Activated gamma-delta T cell (primary cell): ENCODE measurements at places on chromosomes 12 and 14.

DNA sequence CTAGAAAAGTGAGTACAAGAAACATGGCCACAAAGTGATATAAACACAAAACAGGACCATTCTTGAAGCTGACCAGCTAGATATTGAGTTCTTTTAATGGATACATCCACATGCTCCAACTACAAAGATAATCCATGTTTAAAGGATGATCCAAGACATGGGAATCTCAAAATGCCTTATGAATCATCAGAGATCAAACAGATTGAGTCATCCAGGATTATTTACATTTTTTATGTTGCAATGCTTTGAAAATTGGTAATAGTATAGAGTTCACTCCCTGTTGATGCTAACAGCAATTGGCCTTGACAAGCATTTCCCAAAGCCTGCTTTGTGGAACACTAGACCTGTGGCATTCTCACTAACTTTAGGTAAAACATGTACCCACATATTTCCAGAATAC, 293.0 kb upstream of the TBX3 start:
- DNase-seq = no peak

DNA sequence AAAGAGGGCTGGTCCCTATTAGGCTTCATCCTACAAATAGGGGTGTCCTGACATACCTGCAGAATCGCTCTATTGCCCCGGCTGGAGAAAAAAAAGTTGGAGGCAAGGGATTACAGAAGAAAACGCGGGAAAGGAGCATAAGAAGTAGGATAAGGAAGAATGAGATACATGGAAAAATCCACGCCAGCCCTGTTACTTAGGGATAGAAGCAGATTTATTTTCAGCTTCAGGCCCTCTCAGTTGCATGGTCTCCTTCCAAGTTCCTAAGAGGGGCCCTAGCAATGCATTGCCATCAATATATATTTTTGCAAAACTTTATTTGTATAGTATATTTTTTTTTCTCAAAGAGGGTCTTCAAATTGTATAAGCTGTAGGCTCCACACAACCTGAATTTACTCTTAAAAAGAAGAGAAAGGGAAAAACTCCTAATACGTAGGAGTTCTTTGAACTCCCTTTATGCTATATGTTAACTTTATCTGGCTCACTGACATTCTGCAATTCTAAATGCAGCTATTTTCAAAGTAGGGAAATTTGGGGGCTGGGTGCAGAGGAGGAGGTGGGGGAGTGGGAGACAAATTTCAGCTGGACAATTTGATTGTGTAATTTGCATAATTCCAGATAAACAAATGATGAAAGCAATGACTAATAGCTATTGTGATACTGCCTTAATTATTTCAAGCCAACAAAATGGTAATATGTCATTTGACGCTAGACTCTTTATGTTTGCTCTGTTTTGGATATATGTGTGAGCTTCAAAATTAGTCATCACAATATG, 137.7 kb upstream of the TRHDE start:
- DNase-seq = no peak

DNA sequence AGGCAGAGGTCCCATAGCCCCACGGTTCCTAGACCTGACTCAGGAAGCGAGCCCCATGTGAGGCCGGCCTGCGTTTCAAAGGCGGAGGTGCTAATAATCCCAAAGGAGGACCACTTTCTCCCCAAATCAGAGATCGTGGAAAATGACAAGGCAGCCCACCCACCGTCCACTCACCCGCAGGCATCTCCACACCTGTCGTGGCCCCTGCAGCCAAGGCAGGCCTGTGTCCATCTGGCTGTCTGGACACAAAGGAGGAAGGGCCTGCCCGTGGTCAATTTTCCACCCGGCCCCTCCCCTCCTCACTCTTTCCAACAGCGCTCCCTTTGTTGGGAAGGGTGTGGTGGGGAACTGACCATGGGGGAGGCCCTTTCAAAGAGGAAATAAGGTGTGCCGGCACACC, 125.3 kb upstream of the TMEM132D start:
- no peak for DNase-seq

- no peak for DNase-seq
Observed at GRCh38 chr14:101480747-101481530, 80.4 kb upstream of the DIO3 start.

- no peak for DNase-seq
Observed at GRCh38 chr14:92726933-92727262, 21.5 kb downstream of the LGMN start.

DNA sequence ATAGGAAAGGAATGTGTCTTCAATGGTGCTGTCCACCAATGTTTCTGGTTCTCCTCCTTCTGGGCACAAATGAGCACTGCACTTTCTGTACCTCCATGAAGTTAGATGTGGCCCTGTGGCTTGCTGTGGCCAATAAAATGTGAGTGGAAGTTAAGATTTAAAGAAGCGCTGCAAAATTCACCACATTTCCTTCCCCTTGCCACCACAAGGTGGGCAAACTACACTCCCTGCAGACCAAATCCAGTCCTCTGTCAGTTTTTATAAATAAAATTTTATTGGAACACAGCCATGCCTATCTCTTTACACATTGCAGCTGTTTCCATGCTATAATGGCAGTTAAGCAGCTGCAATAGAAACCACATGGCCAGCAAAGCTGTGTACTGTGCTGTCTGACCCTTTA, 141.4 kb upstream of the TMPO start:
- DNase-seq = no peak

DNA sequence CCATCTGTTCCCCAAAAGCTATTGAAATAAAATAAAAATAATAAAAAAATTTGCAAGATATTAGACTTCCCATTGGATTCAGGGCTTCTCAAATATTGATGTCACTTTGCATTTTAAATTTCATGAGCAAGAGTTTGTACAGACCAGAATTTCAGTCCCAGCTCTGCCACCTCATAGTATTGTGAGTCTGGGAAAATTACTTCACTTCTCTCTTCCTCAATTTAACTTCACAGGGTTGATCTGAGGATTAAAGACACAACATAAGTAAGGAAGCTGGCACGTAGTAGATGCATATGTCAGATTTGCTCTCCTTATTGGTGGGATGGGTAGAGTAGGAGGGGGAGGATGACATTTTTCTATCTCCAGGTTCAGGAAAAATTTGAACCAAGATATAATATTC, 32.8 kb downstream of the COX8C start:
- no peak for DNase-seq

DNA sequence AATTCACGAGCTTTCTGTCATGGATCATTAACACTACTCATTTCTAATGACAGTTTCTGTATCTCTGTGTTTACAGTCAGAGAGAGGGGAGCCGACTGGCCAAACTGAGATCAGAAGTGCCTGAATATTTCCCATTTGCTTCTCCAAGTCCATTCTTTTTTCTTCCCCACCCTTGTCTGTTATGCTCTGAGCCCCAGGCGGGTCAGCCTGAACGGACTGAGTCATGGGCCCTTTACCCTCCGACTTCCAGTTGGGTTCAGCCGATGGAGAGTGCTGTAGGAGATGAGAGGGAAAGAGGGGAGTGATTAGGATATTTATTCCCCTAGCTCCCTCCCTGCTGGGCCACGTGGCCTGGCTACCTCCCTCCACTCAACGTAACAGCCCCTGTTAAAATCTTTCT, 104.7 kb downstream of the PAH start:
- no peak for DNase-seq
